Left colon (tissue), 2 donors: ENCODE measurements at places on chromosomes 4 and X. TPM values are rescaled to one million over a fixed set of nuclear protein-coding genes. Genes with fewer than 3 reads are reported as not detected.

GRCh38 chrX:29419774-29420553 lies 795.4 kb upstream of the MAGEB2 start:
- DNase-seq = no peak

GRCh38 chr4:46922205-46922604 lies 13.2 kb upstream of the COX7B2 start:
- no peak for DNase-seq

DNA sequence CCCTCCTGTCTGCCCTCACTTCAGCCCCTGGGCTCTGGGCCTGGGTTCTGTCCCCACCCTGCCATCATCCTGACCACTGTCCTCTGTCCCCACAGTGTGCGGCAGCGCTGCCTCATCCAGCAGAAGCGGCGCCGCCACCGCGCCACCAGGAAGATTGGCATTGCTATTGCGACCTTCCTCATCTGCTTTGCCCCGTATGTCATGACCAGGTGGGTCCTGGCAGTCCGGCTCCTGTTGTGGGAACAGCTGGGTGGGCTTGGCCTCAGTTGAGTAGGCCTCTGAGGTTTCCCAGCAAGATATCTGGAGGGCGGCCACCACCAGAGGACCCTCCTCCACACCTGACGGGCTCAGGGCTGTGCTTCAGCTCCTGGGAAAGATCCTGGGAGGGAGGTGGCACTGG lies 2.2 kb downstream of the GPR78 start:
- peak; percentile 10 for DNase-seq

GRCh38 chr4:154276496-154276895 lies 215.1 kb downstream of the DCHS2 start:
- DNase-seq = no peak

- no peak for DNase-seq
These were observed 344.4 kb upstream of the ACTRT1 start for GRCh38 chrX:128396601-128397000.

Gene MEPE
- not detected for total RNA-seq

Gene IGFBP7
- 98.0 TPM for total RNA-seq

GRCh38 chr4:165748321-165748720 lies 124.7 kb upstream of the TLL1 start:
- DNase-seq = no peak

- DNase-seq = no peak
These were observed 644.2 kb downstream of the FSTL5 start for GRCh38 chr4:161519611-161520010.

- DNase-seq = no peak
These were observed 39.2 kb downstream of the MAP7D3 start for GRCh38 chrX:136211766-136212556.

GRCh38 chr4:41145571-41146078 lies 68.7 kb downstream of the APBB2 start:
- no peak for DNase-seq

GRCh38 chr4:89878611-89879010 lies 16.0 kb upstream of the MMRN1 start:
- DNase-seq = no peak

Gene TRIM61
- total RNA-seq = not detected

- DNase-seq = no peak
These were observed 5.0 kb upstream of the ZRSR2 start for GRCh38 chrX:15785176-15785750.

Gene EREG
- 5.0 TPM for total RNA-seq

DNA sequence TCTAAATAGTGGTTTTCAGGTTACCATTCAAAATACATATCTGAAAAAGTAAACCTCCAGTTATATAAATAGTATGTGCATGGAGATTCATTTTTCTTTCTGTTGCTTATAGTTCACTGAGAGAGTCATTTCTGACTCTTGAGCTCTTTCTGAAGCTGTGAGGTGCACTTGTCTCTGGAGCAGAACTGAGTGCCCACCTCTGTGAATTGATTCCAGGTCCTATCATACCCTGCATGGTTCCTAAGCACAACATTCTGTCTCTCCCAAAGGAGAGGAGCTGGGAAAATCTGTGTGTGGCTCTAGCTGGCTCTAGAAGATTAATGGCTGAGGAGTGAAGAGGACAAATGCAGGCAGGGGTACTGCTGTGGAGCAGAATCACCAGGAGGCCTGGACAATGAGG lies 161.6 kb upstream of the HCCS start:
- no peak for DNase-seq

Gene UGT2A1
- not detected for total RNA-seq

Gene BRS3
- not detected for total RNA-seq

DNA sequence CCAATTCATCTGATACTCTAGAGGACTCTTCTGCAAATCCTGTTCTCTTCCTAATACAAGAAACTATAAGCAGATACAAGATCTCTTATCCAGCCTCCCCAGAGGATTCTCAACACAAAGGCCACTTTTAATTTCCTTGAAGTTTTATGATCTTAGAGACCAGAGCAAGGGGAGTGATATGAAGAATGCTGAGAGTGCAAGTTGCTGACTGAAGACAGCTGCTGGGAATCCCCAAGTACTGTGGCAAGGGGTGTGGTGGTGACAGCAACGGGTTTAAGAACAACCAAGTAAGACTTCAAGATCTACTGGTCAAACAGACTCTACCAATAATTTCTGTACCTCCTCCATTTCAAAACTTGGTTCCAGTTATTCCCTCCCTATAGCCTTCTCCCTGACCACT lies 7.0 kb downstream of the AMMECR1 start:
- no peak for DNase-seq

DNA sequence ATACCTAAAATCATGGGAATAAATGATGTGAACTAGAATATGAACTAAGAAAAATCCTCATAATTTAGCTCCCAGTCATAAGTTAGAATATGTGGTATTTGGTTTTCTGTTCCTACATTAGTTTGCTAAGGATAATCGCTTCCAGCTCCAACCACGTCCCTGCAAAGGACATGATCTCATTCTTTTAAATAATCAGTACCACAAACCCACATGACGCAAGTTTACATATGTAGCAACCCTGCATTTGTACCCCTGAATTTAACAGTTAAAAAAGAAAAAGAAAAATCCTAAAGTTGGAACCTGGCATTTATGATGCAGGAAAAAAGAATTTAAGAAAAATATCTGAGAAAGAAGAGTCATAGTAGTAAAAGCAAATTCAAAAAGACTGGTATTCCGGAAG lies 13.3 kb downstream of the UBA6 start:
- DNase-seq = no peak
